NCI-H1436 treated with DMSO at 0.1 percent for 48 hours (cell line): ENCODE measurements at places on chromosomes 6 and 20.

GRCh38 chr6:14595751-14596150 is 478.2 kb downstream of the CD83 start:
- DNase-seq, result no peak

DNA sequence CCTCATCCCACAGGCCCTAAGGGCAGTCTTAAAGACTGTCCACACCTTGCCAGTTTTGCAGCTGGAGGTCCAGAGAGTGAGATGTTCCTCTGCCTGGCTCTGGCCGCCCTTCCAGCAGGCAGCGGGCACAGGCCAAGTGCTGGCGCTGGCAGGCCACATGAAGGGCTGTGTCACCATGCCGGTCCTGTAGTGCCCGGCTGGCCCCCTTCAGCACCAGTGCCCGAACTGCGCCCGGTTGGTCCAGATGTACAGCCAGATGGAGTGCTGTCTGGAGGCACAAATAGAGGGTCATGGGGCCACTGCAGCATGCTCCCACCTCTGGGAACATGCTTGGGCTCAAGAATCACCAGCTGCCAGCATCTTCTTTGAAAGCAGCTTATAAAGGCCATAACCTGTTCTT is 3.8 kb downstream of the NFKBIE start:
- no peak for DNase-seq

DNA sequence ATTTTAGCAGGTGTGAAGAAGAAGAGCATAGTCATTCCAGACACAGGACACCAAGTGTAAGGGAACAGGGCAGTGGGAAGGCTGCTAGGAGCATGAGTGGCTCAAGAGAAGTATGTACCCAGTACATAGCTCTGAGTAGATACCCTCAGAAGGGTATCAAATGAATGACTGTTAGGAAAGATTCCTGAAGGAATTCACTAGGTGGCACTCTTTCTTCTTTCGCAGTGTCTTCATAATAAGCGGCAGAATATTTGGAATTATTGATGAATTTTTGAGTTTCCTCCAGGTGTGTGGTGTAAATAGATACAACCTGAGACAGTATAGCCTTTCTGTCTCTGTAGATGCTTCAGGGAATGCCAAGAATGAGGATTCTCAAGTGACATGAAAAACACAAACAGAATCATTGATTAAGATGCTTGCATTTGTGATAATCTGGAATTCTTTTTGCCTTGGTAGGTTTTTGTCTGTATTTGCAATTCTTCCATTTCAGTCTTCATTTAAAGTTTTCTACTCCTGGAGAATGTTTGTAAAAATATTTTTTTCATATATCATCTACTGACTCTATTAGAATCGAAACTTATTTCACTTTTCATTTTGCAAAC is 264.3 kb upstream of the RIMS1 start:
- DNase-seq, result no peak

DNA sequence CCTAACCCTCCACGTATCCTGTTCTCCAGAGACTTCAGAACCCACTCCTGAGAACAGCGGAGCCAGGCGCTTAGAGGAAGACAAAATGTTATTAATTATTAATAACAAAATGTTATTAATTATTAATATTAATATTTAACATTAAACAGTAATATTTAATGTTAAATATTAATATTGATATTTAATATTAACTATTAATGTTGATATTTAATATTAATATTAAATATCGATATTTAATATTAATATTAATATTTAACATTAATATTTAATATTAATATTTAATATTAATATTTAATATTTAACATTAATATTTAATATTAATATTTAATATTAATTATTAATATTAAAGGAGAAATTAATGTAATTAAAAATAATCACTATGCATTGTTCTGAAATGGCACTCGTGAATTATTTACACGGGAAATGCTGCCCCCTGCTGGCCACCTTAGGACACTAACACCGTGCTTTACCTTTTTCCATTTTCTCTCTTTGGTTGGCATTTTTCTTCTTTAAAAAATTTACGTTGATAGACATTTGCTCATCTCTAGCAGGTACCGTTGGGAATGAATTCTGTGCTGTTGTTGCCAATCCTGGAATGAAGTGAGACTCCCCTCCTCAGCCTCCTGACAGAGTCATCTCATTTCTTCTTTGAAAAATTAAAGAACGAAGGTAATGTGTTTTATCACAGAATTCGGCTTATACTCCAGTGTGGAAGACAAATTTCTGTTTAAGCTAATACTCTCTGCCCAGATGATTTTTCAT is 7.5 kb upstream of the GGTLC1 start:
- no peak for DNase-seq

- no peak for DNase-seq
These were observed 199.0 kb upstream of the FBXL4 start for GRCh38 chr6:99146711-99147110.

- no peak for DNase-seq
These were observed 24.4 kb downstream of the UQCC1 start for GRCh38 chr20:35387334-35387733.

DNA sequence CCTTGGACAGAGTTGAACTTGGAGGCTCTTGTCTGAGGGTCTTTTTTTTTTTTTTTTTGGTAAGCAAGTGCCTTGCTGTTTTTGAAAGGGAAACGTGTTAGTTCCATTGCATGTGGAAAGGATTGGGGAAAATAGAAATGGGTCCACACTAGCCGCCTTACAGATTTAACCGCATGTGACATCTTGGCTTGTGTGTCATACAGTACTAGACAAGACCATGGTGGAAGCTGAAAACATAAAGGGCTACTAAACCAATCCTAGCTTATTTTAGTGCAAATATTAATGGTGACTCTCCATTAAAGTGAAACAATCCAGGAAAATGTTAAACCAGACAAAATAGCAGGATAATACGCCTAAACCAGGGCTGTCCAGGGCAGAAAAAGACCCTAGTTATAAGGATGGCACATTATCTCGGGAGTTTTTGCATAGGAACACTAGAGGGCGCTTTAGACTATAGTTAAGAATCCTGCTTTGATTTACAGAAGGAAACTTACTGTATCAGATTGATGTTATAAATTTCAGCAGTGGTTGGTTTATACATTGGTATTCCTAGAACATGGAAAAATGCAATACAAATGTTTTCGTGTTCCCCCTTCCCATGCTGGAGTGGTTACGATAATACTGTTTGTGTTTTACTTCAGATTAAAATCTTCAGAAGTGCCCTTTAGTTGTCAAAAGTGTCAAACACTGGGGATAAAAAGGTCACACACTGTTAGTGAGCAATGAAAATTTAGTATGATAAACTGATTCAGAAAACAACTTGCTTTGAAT is 59.8 kb upstream of the DEK start:
- no peak for DNase-seq

GRCh38 chr6:118940770-118941169 is 5.8 kb upstream of the MCM9 start:
- no peak for DNase-seq

GRCh38 chr6:73888050-73888449 is 192.0 kb downstream of the CD109 start:
- DNase-seq, result no peak

GRCh38 chr6:69917834-69918233 is 51.5 kb downstream of the COL19A1 start:
- DNase-seq, result no peak

GRCh38 chr6:509676-510075 is 118.1 kb downstream of the IRF4 start:
- no peak for DNase-seq

DNA sequence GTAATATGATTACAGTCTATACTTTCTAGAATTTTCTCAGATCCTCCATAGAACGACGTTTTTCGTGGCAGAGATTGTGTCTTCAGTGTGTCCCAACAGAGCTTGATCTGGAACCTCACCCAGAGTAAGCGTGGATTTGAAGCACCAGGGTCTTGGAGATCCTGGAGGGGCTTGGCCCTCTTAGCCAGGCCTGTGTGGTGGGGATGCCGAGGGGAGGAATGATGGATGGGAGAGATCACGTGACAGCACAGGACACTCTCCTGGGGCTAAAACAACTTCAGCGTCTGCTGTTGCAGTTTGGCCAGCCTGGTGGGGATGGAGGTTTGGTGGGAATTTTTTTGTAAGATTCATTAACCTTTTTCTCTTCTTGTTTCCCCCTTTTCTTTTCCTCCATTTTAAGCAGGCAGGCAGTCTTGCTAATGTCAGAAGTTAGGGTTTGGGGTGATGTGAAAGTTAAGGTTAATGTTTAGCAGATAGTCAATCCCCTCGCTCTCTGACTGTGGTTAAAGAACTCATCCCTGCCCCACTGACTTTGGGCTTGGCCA is 100.7 kb upstream of the SULF2 start:
- DNase-seq, result no peak

- no peak for DNase-seq
These were observed 31.9 kb downstream of the FOXO3 start for GRCh38 chr6:108592371-108593337.

GRCh38 chr6:41683523-41684310 is 45.4 kb downstream of the MDFI start:
- DNase-seq, result no peak

GRCh38 chr6:66199171-66199570 is 492.1 kb upstream of the EYS start:
- no peak for DNase-seq

DNA sequence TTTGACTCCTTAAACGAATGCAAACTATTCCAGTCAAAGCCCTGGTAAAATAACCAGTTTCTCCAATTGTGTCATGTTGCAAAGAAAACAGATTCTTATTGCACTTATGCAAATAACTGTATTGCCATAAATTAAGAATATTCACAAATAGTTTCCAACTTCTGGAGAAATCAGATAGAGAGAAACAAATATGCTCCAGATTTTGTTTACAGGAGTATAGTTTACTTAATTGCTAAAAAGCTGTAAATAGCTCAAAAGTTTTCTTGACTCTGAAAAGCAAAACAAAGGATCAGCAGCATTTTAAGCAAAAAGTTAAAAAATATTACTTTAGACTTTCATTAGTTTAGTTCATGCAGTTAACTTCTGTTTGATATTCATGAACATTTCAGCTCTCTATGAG is 304.2 kb downstream of the PACRG start:
- DNase-seq, result no peak

DNA sequence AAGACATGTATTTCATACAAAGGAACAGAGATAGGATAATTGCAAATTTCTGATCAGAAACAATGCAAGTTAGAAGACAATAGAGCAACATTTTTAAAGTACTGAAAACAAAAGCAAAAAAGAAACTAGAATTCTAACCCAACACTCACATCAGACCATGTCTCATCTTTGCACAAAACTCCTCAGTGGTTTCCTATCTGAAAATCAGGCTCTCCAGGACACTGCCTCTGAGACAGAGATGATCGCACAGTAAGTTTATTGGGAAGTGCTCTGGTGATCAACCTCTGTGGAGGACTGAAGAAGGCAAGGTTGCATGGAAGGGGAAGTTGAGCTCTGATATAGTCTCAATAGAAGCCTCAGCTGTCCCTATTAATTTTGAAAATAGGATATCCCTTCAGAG is 2.3 kb upstream of the TTBK1 start:
- DNase-seq, result no peak
